ENCODE measurements at places on chromosomes 7 and 10.
A peak's percentile ranks its signal among the peaks of the same experiment; 100 is the strongest.

DNA sequence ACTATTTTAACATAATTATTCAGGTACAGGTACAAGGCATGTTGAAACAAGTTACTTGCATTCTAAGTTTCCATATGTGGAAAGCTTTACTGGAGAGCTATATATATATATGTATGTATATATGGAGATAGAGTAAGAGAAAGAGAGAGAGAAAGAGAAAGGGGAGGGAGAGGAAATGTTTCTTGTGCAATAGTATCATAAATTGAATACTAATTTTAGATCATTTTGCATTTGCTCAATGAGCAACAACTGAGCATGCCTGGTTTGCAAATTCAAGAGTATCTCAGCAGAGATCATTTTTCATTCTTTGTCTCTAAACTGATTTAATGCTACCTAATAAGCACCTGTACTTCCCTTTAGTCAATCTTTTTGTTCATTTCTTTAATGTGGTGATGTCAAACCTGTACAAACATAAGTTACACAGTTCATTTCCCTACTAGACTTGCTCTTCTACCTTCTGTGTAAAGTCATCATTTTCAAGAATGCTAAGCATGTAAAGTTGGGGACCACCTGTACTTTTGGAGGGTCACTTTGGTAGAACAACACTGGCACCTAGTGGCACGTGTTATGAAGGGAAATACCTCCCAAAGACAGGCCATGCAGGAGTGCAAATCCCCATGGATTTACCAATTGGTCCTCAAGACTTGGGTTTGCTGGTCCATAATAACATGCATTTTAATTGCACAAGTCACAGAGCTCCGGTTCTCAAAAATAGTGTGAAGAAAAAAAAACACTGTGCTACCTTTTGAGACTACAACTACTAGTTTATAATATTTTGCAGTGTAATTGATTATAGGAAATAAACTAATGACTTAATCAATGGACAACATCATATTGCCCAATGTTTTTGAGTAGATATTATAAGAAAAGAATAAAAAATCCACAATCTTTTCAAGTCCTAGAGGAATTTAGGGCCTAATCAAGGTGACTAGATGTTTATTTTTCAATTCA lies 431.2 kb upstream of the IGFBP3 start:
- no peak for DNase-seq

DNA sequence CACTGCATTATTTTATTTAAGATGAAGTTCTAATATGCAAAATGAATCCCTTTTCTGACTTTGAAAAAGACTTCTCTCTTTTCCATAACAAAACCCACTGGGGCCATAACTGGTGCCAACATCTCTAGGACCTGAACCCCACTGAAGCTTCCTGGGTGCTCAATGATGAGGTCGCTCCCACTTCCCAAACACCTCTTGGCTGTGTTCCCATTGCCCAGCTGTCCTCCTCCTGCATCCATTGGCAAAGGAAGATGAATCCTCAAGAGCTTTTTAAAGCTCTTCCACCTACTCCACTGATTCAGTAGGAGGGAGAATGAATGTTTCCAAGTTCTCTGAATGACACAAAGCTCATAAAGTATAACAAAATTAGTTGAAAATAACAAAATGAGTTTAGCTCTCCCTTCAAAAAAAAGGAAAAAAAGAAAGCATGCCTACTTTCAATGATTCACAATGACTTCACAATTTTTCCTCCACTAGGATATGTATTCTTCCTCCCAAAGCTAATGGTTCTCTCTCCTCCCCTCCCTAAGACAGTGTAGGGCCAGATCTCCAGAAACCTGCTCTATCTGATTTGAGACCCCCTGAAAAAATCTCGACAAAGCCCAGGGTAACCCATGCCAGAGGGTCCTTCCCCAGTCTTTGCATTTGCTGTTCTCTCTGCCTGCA lies 64.8 kb downstream of the SORBS1 start:
- DNase-seq, result no peak

- no peak for DNase-seq
These were observed 12.8 kb downstream of the SUN1 start for GRCh38 chr7:845091-845490.

- DNase-seq, result no peak
These were observed 78.9 kb upstream of the FOXK1 start for GRCh38 chr7:4602905-4603842.

DNA sequence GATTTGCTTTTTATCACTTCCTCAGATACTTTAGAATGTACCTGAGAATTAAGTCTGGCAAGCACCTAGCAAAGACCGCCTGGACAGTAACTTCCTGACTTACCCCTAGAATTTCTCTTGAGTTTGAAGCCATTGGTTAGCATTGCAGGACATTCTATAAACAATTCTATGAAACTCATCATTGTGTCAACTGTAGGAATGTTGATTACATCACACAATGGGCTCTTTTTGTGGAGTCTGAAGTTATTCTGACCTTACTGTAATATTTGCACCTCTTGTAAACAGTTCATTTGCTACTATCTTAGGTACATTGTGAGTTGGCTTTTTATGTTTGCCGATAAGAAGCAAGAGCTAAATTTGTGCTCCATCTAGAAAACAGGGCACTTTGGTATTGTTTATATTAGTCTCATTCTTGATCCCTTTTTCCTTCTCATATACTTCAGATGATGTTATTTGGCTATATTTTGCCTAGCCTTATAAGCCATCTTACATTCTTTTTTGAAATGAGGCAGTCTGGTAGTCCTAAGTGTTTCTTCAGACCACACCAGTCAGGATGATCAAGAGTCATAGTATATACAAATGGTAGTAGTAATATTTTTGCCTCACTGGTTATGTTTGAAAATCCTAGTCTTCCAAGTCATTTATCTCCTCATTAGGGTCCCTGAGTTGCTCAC lies 52.4 kb downstream of the CASD1 start:
- no peak for DNase-seq

DNA sequence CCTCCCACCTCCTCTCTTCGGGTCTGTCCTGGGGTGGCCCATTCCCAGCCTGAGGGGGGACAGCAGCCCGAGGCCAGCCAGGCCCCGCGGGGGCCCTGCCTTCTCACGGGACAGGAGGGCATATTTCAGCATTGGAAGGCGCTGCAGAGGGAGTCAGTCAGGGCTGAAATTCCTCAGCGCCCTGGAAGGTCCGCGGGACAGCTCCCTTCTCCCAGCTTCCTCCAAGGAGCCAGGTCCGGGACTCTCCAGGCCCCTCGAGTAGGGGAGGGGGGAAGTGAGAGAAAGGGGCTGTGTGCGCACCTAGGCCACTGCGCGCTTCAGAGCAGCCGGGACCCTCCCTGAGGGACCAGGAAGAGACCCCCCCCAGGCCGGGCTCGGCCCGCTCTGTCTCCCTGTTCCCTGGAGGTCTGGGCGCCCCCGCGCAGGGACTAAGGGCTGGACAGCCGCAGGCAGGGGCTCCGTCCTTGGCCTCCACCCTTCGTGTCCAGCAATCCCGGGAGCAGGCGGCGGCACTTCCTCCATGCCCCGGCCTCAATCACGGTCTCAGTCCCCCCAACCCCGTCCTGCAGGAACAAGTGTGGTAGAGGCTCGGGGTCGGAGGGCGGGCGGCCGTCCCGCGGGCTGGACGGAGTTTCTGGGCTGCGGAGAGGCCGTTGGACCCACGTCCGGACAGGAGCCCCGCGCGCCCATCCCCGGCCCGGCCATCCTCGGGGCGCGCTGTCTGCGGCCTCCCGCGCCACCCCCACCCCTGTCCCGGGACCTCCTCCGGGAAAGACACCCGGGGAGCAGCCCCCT lies 6.0 kb upstream of the ELFN1 start:
- peak; percentile 64 for DNase-seq

GRCh38 chr7:148626828-148627227 lies 36.3 kb downstream of the C7orf33 start:
- DNase-seq, result no peak

GRCh38 chr7:99618726-99619125 lies 2.0 kb downstream of the ZSCAN25 start:
- no peak for DNase-seq

GRCh38 chr10:12255048-12255447 lies 59.1 kb downstream of the CDC123 start:
- no peak for DNase-seq

GRCh38 chr7:95840953-95841950 lies 68.9 kb downstream of the DYNC1I1 start:
- no peak for DNase-seq

- no peak for DNase-seq
These were observed 587.0 kb downstream of the SDK1 start for GRCh38 chr7:3888096-3888495.

DNA sequence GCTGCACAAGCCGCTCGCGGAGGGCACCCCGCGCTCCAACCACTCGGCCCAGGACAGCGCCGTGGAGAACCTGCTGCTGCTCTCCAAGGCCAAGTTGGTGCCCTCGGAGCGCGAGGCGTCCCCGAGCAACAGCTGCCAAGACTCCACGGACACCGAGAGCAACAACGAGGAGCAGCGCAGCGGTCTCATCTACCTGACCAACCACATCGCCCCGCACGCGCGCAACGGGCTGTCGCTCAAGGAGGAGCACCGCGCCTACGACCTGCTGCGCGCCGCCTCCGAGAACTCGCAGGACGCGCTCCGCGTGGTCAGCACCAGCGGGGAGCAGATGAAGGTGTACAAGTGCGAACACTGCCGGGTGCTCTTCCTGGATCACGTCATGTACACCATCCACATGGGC lies 50.0 kb downstream of the FIGNL1 start:
- DNase-seq, result no peak

- DNase-seq, result no peak
These were observed 37.0 kb downstream of the JAKMIP3 start for GRCh38 chr10:132102717-132103110.

Data from upper lobe of right lung (tissue), 1 donor.